Fibroblast of mammary gland (primary cell): ENCODE measurements at places on chromosomes 2 and 18.

- DNase-seq = no peak
Observed at GRCh38 chr18:72407048-72407447, 137.1 kb downstream of the CBLN2 start.

DNA sequence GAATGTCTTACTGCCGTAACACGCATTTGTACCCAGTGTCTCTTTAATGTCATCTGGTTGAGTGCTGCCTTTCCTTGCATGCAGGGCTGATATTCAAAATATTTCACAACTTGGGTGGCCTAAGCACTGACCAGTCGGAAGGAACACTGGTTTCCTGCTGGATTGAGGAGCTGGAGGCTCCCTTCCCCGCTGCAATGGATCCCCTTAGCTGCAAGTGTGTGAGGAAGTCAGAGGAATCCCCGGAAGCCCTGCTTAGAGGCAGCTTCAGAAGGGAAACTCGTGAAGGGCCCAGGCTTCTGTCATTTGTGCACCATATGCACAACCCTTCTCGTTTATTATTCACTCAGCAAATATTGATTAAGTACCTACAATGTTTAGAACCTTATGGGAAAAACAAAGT is 33.2 kb upstream of the SP3 start:
- DNase-seq = no peak

DNA sequence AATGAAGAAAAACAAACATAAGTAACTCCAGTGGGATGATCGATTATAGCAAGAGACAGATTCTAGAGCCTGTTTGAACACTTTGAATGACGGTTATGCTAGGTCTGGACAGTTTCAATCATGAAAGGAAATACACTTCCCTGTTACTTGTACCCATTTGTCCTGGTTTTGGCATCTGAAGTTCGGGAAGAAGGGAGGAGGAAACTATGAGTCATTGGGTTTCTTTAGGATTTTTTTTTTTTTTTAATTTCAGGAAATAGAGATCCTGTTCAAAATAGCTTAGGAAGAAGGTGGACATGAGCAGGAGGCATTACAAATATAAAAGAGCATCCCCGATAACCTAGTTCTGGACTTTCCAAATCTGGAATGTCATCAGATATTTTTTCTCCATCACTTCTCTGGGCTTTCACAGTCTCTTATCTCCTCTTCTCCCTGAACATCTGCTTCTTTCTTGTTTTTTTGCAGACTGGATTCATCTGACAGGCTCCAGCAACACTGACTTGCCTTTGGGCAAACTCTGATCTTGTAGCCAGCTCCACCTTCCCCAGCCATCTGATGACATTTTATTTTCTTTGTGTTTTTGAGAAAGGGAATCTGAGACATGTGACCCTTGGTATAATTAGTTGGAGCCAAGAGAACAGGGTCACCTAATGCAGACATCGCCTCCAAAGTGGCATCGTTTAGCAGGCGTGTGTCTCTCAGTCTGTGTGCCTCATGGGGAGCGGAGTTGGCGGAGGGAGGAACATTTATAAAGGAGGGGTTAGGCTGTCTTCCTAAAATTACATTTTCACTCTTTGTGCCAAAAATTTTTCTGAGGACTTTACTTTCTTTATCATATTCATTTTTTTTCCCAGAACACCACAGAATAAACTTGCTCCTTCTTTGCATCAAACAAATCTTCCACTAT is 195.3 kb upstream of the EPHA4 start:
- DNase-seq = peak; percentile 38

- no peak for DNase-seq
Observed at GRCh38 chr2:136323935-136324334, 206.0 kb upstream of the CXCR4 start.

- no peak for DNase-seq
Observed at GRCh38 chr2:43319541-43319940, 93.1 kb upstream of the ZFP36L2 start.

DNA sequence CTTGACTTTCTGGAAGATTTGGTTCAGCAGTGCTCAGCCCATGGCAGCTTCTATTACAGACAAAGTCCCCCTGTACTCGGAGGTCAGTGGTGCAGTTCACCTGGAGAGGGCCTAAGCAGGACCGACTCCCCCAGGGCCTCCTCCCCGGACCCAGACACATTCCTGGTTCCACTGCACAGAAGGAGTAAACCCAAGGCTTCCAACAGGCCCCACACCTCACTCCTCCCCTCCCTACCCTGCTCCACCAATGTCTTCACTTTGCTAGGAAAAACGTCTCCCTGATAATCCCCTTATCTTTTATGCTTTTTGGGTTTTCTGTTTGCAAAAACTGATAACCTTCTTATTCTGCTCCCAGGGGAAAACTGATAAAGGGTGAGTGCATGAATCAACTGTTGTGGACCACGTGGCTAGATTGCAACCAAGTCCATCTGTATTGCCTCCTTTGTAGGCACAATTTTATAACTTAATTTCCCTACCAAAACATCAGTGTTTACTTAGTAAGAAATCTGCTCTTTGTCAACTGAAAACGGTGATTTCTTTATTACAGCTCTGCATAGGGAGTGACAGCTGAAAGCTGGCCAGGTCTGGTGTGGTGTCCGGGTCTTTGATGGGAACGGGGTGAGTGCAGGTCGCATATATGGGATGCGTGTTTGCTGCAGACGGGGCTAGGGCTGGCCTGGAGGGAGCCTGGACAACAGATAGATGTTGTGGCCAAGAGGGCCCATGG is 202.5 kb downstream of the GLI2 start:
- DNase-seq = no peak

- no peak for DNase-seq
Observed at GRCh38 chr2:26964446-26965130, 5.8 kb upstream of the MAPRE3 start.

DNA sequence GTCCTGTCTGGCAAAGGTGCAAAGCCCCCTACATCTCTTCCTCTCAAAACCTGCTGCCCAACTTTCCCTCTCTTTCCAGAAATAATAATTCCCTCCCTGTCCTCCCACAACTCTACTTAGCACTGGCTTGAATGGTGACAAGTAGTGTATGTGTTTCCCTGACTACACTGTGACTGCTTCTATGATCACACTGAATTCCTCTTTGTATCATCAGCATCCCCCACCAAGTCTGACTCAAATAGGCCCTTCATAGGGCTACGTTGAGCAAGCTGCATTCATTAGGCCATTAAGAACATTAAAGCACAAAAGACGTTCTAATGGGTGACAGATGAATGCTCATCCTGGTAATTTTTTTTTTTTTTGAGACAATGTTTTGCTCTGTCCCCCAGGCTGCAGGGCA is 13.7 kb upstream of the ST3GAL5 start:
- DNase-seq = peak; percentile 74

GRCh38 chr2:235055891-235056516 is 104.2 kb downstream of the SH3BP4 start:
- peak; percentile 50 for DNase-seq

DNA sequence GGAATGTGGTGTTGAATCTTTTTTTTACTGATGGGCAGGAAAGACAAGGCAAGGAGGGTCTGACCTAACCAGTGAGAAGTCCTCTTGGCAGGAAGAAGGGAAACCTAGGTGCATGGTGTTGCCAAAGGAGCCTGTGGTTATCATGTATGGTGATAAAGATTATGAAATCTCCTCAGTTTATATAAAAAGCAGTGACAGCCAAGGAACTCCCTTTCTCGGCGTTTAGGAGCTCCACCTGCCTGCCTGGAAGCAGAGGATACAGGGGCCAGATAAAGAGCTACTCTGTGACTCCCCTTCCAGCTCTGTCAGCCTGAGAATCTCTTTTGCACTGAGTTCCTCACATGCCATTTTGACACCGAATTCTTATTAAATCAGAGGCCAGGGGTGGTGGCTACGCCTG is 26.1 kb downstream of the COLEC12 start:
- no peak for DNase-seq

DNA sequence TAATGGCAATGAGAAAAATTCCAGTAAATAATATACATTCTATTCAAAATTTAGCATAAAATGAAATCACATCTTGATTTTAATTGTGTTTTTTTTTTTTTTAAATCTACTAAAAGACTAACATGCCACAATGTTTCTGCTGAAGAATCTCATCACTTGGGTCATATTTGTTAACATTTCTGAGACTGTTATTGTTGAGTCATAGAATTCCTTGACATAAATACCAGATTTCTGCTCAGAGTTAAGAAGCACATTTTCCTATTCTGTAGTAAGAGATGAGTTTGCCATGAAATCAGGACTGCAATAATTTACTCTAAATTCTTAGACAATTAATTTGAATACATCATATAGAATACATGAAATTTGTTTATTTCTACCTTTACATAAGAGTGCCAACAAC is 154.9 kb upstream of the KYNU start:
- peak; percentile 4 for DNase-seq

DNA sequence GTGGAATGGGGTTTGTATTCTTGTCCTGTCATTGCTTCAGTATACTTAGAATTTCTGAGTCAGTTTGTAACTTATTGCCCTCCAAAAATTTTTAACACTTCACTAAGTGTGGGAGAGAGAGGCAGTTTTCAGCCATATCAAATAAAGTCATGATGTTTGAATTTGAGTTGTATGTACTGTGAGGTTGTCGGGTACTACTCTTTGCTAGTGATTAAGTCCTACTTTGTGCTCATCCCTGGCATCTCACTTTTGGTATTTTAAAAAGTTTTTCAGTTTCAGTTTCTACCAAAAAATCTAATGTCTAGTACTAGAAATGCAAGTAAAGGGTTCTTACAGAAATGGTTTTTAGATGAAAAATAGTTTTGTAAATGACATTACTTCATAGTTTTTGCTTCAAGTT is 40.7 kb downstream of the EIF5B start:
- no peak for DNase-seq

- peak; percentile 52 for DNase-seq
Observed at GRCh38 chr2:20400787-20401488, 45.9 kb upstream of the RHOB start.

DNA sequence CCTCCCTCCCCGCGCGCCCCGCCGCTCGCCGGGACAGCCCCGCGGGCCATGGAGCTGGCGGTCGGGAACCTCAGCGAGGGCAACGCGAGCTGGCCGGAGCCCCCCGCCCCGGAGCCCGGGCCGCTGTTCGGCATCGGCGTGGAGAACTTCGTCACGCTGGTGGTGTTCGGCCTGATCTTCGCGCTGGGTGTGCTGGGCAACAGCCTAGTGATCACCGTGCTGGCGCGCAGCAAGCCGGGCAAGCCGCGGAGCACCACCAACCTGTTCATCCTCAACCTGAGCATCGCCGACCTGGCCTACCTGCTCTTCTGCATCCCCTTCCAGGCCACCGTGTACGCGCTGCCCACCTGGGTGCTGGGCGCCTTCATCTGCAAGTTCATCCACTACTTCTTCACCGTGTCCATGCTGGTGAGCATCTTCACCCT is 865 bp downstream of the GALR1 start:
- DNase-seq = no peak

DNA sequence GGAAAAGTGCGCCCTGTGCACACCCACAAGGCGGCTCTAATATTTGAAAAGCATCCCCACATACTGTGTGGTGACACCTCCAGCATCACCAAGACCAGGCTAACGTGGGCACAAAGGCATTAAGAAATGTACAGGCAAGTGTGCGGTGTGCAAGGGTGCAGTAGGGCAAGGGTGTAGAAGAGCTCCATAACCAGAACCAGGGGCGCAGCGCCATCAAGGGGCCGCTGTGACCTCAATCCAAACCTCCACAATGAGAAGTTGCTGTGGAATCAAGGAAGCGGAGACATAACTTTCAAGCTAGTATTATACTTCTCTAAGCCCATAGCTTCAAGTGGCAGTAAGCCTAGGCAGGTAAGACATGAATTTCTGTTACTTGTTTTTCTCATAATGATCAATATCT is 13.0 kb downstream of the L3MBTL4 start:
- DNase-seq = no peak

GRCh38 chr2:96664366-96664925 is 21.9 kb downstream of the FER1L5 start:
- DNase-seq = peak; percentile 20

GRCh38 chr2:45736757-45737704 is 85.6 kb downstream of the PRKCE start:
- DNase-seq = peak; percentile 89

GRCh38 chr2:134771313-134771801 is 52.6 kb upstream of the TMEM163 start:
- no peak for DNase-seq
